ENCODE measurements at places on chromosomes 3 and 15.

GRCh38 chr3:48564022-48564421 is 441 bp upstream of the UCN2 start:
- peak; percentile 74 for DNase-seq

DNA sequence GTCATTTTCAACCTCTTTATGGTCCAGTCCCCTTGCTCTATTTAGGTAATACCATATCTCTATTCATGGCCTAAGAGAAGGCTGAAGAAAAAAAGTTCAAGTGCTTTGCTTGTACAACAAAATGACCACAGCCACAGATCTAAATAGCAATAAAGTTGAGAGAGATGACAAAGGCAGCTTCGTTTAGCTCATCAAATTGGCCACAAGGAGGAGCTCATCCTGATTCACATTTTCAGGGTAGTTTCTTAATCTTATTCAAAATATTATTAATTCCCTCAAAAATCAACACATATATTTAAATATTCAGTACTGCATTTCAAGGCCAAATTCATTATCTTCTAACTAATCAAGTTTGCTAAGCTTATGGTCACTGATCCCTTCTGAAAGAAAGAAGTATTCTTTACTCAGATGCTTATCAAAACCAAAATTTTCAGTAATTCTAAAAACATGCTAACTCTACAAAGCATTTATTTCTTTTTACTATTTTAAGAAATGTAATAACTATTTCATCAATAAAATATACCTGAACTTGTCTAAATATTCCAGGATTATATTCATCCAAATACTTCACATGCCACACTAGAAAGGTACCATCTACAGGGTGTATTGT is 85.5 kb downstream of the DMXL2 start:
- DNase-seq: no peak

DNA sequence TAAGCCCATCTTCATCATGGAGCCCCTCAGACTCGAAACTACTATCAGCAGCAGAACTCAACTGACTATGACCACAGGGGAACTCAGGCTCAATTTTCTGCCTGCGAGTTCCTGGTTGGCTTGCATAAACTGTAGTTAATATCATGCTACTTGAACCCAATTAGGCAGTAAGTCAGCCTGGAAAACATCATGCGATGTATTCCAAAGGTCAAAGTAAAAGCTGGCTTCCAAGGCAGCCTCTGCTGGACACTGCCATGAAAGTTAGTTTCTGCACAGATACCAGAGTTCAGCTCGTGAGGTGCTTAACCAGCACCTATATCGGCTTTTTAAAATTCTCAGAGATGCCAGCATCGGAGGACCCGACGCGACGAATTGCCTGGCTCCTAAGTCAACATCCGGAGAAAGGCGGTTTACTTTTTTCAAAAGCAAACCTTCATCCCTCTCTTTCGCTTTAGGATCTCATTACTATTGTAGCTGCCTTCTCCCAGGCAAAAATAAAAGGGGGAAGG is 3.8 kb downstream of the ANP32A start:
- DNase-seq: no peak

GRCh38 chr3:10962481-10963036 is 30.0 kb upstream of the SLC6A1 start:
- no peak for DNase-seq

DNA sequence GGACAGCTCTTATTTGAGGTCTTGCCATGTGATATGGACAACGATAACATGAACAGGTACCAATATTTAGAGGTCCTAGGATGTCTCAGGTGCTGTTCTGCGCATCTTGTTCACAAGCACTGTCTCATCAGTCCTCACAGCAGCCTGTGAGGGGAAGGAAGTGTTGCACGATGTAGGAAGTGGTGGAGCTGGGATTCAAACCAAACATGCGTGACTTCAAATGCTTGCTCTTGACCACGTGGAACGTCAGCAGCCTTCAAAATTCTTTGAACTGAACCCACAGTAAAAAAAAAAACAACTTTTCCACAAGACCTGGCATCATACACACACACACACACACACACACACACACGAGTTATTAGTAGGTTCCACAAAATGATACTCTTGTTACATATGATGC is 153.4 kb upstream of the SMAD3 start:
- DNase-seq: no peak

GRCh38 chr3:66398228-66399025 is 102.4 kb downstream of the LRIG1 start:
- no peak for DNase-seq

GRCh38 chr3:98359993-98360675 is 6.5 kb downstream of the OR5K4 start:
- DNase-seq: no peak

DNA sequence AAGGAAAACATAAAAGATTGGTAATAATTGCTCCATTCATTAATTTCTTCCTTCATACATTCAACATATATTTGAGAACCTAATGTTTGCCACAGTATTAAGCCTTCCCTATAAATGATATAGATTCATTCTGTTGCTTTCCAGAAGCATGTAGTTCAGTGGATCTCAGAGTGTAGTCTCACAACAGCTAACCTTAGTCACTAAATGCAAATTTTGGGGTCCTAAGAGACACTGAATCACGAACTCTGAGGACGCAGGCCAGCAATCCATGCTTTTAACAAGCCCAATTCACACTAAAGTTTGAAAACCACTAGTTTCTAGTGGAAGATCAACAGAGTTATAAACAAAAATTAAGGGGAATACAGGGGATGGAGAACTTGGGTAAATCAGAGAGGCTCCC is 7.2 kb upstream of the AQR start:
- no peak for DNase-seq

DNA sequence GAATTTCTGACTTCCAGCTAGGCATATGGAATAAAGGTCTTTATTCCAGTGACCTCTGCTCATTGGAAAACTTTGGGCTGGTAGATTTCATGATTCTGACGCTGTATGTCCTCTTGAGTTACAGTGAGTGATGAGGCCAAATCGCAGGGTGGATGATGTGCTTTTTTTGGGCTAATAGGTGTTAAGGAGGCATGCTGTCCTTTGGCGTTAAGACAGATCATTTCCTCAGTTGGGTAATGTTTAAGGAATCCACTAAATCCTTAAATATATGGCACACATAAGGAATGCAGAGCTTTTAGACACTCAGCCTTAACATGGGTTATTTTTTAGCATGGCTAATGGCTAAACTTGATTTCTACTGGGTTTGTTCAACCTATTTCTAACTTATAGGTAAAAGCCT is 87.9 kb downstream of the LPP start:
- no peak for DNase-seq

DNA sequence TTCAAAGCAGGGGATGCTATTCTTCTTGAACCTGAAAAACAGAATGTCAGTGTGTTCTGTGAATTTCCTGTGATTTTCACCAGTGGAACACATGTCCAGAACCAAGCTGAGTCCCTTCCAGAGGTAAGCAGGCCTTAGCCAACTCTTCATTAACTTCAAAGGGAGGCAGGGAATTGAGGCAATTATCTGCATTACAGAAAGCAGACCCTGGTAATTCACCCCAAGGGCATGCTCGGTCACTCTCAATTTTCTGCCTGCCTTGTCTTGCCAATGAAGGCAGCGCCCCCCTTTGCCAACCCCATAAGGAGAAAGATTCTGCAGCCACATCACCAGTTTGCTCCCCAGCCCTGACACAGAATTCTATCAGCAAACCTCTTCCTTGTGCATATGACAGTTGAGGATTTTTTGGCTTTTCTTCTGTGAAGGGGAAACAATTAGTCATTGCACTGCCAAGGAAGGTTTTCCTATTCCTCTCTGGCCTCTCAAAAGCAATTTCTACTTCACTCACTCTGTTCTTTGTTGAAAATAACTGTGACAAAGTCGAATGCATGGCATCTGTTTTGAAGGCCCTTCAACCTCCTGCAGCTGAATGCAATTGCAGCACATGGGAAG is 85.3 kb downstream of the HHLA2 start:
- no peak for DNase-seq

DNA sequence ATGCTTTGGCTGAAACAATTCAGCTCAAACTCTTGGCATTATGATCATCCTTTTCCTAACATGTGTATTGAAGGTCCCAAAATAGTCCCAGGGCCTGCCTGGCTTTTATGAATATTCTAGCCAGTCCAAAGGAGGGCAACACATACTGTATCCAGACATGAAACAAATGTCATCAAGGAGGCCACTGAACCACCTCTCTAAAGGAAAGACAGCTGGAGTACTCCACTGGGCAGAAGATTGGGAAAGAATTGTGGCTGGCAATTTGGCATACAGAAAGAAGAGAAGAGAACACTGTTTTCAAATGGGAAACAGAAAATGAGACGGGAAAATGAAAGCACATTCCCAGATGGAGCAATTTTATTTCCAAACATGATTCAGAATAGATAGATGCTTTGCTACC is 80.6 kb downstream of the NCEH1 start:
- no peak for DNase-seq

DNA sequence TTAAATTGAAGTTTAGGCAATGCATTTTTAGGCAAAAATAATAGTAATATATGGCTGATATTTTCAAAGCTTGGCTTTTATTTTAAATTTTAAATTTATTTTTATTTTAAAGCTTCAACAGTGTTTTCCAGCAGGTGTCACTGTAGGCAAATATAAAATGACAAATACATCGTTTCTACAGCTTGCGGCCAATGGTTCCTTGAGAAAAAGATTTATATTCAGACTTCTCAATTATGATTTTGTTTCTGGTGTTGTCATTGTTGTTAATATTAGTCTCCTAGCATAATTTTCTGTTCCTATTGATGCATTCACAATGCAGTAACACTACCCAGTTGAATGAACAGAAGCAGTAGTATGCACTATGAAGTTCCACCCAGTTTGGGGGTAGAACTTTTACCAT is 220.7 kb upstream of the DNAJC19 start:
- no peak for DNase-seq

- DNase-seq: no peak
Observed at GRCh38 chr3:2446146-2446545, 347.5 kb downstream of the CNTN4 start.

DNA sequence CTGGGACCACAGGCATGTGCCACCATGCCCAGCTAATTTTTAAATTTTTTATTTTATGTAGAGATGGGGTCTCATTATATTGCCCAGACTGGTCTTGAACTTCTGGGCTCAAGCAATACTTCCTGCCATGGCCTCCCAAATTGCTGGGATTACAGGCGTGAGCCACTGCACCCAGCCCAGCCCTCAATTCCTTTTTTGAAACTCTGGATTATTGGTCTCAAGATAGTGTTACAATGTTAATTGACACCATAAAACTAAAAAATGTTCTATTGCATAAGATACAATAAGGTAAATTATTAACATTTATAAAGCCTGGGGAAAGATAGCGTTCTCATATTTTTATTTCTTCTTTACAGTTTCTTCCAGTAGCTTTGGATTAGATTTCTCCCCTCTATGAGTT is 3.9 kb upstream of the NFKBIZ start:
- DNase-seq: no peak

DNA sequence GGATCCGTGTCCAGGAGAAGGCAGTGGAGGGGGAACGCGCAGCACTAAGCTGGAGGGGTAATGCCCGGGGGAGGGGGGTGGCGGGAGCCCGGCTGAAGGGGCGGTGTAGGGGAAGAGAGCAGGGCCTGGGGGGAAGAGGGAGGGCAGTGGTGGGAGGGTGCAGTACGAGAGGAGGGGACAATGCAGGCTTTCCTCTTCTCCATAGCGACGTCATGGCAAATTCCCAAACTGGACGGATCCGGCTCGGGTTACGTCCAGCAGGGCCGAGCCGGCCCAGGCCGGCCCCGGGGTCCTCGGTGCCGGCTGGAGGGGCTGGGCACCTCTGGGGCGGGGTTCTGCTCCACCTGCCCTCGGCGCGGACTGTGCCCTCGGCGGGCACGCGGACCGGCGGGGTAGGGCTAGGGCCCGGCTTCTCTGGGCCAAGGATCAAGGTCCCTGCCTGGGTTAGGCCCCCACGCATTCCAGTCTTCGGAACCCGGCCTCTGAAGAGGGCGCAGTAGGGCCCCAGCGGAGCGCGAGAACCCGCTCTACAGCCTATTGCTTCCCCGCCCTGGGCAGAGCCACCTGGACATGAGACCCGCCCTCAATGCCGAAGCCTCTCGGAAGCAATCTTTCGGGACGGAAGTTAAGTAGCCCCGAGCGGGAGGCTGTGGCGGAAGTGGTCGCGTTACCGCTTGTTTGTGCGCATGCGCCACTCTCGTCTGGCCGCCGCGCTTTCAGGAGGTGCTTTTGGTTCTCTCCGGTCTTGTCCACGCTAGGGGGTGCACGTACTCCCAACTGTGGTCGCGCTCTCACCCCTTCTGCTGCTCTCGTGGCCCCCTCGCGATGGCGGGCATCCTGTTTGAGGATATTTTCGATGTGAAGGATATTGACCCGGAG is 1.4 kb downstream of the POLR2H start:
- peak; percentile 95 for DNase-seq

GRCh38 chr3:107055181-107055942 is 321.9 kb upstream of the CCDC54 start:
- no peak for DNase-seq

DNA sequence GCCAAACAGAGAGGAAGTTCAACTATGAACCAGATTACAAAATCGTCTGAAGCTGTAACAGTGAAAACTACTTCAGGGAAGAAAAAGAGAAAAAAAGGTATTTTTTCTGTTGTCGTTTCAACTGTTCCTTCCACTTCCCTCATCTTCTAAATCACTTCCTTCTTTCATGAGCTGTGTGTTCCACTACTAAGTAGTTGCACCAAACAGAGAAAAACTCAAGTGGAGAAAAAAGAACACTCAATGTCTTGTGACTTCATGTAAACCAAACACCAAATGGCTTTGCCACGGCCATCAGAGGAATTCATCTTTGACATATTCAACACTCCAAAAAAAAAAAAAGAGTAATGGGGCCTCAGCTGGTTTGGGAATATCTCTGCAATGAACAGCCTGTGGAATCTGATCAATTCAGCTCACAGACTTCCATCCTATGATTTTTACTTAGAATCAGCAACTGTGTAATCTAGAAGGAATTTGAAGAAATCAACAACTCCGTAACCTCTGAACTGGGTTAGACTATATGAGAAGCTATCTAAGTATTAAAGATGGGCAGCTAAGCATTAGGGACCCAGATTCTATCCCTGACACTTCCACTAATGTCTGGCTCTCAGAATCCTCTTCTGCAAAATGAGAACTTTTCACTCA is 47.5 kb upstream of the RNF7 start:
- no peak for DNase-seq

DNA sequence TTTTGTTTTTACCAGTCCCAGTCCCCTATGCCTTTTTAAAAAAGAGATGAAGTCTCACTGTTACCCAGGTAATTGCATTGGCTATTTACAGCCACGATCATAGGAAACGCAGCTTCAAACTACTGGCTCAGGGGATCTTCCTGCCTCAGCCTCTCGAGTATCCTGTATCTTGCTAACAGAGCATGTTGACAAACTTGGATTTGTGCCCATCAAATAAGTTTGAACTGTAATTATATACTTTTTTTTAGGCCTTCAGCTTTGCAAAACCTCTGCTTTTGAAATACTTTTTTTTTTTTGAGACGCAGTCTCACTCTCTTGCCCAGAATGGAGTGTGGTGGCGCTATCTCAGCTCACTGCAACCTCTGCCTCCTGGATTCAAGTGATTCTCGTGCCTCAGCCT is 3.0 kb upstream of the EDEM1 start:
- no peak for DNase-seq

DNA sequence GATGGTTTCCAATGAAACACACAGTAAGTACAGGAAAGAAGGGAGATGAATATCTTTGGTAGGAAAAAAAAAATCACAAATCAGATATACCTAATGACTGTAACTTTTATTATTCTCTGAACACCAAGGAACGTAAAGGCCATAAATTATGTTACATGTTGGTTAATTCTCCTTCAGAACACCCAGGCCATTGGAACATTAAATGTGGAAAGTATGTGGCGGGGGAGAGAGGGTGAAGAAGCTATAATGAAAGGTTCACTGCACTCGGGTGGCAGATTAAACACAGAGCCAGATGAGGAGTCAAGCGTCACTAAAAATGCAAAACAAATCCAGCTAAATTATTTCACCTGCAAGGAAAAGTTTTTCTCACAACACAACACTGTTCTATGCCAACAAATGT is 193.8 kb downstream of the FHIT start:
- no peak for DNase-seq
